ENCODE measurements at places on chromosomes 7 and 10.
A peak's percentile ranks its signal among the peaks of the same experiment; 100 is the strongest.

DNA sequence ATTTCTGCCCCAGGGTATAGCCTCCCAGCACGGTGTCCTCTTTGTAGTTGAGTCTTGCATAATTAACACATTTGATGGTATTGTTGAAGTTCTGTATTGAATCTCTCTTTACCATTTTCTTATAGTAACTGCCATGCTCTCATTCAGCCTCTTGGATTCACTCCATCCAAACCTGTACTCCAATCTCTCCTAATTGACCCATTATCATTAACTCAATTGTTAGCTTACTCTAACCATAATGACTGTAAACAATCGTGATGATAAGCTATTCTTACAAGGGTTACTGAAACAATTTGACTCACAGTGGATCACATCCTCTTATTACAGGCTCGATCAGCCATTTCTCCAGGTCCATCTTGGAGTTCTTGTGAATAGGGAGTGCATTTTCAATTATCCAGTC is 191.9 kb upstream of the AGK start:
- no peak for DNase-seq

DNA sequence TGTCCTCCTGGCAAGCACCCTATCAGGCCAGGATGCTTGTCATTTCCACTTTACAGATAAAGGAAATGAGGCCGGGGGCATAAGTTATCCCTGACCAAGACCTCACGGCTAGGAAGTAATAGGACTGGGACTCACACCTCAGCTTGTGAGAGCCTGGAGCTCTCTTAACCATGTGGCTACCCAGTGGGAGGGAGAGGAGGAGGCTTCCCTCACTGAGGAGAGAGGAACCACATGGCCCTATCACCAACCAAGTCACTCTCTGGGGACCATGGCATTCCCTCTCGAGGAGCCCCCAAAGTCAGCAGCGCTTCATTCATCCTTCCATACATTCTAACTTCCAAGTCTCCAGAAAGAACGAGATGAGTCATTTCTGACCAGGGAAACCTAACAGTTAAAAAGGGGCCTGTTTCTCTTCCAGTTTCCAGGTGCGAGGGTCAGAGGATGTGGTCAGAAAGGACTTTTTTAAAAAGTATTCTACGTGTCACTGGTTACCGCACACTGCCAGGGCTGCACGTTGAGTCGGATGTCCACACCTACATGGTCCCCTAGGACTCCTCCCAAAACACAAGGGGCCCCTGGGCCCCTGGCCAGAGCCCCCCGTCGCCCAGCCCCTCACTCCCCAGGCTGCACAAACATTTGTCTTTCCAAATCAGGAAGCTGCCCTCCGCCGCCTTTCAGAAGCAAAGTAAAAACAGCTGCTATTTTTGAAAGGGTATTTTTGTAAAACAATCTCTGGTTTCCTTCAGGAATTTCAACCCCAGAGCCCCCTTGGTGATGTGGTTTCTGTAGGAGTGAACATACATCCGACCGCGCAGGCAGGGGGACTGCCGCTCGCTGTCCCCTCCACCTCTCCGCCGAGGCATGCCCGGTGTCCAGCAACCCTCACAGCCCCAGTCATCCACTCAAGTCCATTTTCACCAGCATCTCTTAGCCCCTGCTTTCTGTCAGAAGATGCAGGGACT is 128.2 kb upstream of the CHST15 start:
- no peak for DNase-seq

DNA sequence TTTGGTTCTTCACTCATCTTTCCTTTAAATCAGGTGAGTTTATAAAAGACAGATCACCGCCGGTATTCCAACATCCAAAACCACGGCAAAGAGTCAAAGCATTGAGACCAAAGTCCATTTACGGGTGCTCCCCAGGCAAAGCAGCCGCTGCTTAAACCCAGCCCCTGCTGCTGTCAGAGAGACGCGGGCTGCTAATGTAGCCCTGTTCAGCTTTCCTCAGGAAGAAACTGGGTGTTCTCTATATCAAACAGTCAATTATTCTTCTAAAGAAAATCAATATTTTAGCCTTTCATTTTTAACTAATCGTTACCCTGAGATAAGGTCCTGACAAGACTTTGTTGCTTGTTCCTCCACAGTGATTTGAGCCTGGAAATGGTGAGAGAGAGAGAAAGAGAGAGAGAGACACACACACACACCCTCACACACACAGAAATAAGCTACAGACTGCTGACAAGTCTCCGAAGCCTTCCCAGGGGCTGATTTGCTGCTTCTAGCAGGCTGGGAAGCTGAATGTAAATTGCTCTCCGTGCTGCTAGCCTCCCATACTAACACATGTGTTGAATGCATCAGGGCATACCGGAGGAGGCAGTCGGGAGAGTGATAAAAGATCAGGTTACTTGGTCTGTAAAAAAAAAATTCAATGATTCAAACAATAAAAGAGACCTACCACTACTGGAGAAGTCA is 183.0 kb upstream of the ANK3 start:
- DNase-seq: no peak

DNA sequence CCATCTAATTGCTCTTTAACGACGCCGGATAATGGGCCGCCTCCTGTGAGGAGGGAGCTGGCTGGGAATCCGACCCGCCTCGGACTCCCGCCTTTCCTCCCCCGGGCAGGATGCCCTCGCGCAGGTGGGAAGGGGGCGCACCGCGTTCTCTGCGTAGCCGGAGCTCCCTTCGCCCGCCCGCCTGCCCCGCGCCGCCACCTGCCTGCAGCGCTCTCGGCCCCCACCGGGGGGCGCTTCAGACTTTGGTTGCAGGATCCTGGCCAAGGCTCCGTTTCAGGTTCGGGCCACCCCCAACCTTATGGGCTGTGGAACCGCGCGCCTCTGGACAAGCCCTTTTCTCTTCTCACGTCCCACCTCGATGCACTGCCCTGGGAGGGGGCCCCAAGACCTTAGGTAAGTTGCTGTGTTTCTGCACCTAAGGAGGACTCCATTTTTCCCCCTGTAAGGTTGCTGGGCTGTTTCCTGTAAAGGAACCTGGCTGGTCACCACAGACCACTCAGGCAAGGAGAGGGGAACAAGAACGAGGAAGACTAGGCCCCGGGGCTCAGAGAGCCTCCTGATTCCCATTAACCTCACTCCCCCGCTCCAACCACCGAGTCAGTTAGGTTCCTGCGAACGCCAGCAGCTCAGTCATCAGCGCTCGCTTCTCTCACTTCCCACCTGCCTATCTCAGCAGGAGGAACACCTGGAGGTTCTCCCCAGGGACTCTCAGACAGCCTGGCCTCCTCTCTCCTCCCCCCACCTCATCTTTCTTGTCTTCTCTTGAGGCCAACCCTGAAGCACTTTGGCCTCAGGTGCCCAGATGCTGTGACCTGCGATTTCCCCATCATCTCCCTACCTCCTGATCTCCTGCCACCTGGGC is 11.3 kb upstream of the KAZALD1 start:
- DNase-seq: no peak

DNA sequence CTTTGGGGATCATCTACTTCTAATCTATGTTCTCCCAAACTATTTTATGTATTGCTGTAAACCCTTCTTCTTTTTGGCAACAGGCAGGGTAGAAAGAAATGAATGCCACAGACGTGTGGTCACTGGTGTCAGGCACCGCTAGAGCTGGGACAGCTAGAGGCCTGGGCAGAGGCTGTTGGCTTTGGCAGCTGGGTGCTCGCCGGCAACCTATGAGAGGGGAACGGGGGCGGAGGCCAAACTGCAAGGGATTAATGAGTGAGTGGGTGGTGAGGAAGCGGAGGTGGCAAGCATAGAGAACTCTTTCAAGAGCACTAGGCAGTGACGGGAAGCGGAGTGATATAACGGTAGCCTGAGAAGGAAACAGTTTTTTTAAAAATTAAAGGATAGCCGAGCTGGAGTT is 78.5 kb downstream of the CREB5 start:
- DNase-seq: no peak

GRCh38 chr7:43083106-43083505 is 29.3 kb upstream of the HECW1 start:
- peak; percentile 14 for DNase-seq

DNA sequence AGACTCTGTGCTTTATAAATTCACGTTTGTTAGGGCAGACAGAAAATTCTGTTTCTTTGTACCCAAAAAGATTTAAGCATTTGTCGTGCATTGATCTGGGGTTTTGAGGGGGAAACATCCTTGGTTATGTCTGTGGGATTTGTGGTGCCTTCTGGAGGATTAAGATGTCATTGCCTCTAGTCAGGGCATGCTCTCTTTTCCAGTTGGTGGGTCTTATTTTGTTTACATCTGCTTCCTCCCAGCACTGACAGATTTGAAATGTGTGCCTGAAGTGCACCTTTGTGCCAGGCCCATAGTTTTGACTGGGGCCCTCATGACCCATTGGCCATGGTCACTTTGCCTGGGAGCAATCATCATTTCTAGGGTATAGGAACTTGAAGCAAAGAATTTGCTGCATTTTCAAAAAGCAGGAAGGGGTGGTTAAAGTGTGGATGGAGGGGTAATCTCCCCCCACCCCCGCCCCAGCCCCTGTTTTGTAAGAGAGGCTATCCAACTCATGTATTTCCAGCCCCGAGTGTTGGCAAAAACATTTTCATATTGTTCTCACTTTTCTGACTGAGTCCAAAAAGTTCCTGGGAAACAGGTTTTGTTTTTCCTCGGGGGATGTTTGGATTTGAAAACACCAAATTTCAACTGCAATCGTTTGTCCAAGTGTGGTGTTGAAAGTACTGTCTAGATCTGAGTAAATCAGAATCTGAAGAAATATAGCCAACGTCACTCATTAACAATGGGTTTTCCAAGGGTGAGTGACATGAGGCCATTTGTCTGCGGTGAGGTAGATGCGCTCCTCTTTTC is 388.2 kb upstream of the GALNT17 start:
- DNase-seq: no peak

DNA sequence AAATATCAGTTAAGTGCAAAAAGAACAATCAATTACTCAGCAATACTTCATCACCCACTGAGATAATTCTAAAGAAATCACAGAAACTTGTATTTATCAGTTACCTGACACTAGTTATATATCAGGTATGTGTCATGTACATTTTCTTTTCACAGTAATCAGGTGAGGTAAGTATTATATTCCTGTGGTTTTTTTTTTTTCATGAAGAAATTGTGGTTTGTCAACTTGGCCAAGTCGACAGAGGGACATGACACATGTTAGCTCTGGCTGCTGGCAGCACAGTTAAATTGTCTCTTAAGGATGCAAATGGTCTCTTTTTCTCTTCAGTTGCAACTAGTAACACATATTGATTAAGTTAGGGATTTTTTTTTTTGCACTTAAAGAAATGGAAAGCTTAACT is 13.7 kb upstream of the GPR141 start:
- DNase-seq: no peak

GRCh38 chr7:33079763-33080690 is 17.5 kb upstream of the NT5C3A start:
- no peak for DNase-seq

GRCh38 chr7:149873970-149874643 is 338 bp downstream of the ATP6V0E2 start:
- no peak for DNase-seq

DNA sequence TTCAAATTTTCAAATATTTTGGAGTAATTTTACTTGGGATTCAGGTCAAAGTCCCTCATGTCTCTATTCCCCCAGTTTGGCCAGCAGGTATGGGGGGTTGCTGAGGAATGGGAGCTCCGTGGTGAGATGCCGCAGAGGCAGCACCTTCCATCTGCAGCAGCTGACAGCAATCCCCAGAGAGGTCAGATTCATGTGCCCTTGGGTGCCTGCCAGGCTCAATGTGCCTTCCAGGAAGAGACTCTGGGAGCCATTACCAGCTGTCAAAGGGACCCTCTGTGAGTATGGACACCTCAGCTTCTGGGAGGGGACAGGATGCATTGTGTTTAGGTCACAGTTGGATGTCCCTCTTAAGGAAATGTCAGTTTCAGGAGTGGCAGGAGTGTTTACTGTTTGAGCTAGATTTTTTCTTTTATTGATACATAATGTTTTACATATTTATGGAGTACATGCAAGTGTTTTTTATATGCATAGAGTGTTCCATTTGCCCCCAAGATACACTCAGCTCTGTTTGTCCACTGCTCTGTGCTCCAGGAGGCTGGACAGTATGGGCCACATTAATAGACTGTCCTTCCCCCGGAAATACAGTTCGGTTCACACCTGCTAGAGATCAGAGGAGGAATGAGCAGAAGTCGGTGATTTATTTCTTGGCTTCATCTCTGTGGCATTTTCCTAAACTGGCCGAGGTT is 75.3 kb upstream of the GRB10 start:
- DNase-seq: no peak

GRCh38 chr7:4712281-4713182 is 30.4 kb downstream of the FOXK1 start:
- no peak for DNase-seq

- DNase-seq: no peak
Measured at GRCh38 chr7:55438085-55438756, 73.1 kb downstream of the LANCL2 start.

All from AG04449 (cell line).